ENCODE measurements at places on chromosomes 1 and 21. TPM values are rescaled to one million over a fixed set of nuclear protein-coding genes. Genes with fewer than 3 reads are reported as not detected.

Gene ZNF326
- 14.3 TPM for polyA plus RNA-seq

Gene PLEKHA6
- 3.3 TPM for polyA plus RNA-seq

Gene PRRX1
- polyA plus RNA-seq = 25.6 TPM

Gene FCRL4
- not detected for polyA plus RNA-seq

DNA sequence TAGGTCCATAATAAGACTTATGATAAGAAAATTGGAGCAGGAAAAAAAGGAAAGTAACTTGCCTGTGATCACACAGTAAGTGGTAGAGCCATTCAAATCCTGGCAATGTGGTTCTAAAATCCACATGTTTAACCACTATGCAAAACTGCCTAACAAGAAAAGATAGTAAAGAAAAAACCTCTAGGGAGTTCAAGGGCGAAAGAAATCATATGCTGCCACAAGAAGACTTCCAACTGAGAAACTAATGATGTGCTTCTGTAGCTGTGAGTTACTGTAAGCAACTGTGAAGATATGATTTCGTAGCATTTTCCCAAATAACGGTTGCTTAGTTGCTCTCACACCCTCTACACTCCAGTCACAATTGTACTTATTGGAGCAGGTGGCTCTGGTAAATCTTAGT is 20.9 kb upstream of the LYPLAL1 start:
- no peak for DNase-seq

GRCh38 chr21:30847627-30848500 is 18.3 kb upstream of the KRTAP7-1 start:
- DNase-seq = no peak

DNA sequence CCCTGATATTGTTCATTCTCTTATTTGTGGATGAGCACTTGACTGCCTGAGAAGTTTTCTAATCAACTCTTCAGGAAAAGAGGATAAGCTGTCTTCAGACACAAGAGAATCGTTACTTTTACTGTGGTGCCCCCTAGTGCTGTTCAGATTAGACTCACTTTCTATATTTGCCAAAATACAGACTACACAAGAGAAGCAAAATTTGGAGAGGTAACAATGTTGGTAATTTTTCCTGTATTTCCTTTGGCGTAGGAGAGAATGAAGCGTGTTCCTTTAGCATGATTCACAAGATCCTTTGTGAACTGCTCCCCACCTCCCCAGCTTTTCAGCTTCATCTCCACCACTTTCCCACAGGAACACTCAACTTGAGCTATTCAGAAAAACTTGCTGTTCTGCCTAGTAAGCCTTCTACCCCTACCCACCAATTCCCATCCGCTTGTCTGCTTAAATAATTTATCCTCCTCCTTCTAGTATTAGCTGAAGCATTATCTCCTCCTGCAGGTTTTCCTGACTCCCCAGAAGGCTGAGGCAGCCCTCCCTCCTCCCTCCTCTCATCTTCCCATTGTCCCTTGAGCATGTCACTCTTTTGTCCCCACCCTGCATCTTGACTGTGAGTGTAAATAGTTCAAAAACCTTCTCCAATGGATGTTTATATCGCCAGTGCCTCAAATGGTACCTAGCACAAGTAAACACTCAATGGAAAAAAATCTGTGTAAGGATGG is 4.5 kb downstream of the TNFSF4 start:
- no peak for DNase-seq

GRCh38 chr1:29901624-29902325 is 665.5 kb downstream of the PTPRU start:
- no peak for DNase-seq

GRCh38 chr1:221837896-221838295 is 96.0 kb upstream of the DUSP10 start:
- DNase-seq = no peak

GRCh38 chr21:38714039-38714817 is 91.5 kb upstream of the ETS2 start:
- no peak for DNase-seq

DNA sequence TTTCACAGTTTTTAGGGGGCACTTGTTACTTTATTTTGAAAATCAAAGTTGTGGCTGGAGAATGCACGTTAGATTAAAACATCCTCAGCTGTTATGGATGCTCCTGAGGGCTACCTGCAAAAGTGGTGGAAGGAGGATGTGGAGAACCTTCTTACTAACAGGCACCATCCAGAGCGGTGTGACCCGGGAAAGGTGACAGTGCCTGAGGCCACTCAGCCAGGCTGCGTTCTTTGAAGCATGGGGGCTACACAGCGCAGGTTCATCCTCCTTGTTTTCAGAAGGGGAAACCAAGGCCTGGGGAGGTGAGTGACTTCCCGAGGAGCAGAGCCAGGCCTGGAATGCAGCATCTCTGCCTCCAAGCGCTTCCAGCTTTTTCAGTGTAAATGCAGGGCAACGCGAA is 24.0 kb downstream of the DMRTB1 start:
- DNase-seq = no peak

- no peak for DNase-seq
Observed at GRCh38 chr1:14639291-14640050, 41.0 kb downstream of the KAZN start.

DNA sequence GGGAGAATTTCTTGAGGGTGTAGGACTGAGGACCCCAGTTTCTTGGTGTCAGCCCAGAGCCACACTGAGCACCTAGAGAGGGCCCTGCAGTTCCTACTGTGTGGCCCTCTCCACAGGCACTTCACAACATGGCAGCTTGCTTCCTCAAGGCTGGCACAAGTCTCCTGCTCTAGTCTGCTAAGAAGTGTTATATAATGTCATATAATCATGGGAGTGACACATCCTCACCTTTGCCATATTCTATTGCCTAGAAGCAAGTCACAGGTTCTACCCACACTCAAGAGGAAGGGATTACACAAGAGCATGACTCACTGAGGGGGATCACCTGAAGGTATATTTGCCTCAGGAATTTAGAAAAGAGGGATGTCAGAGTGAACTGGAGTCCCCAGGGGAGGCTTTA is 5.5 kb upstream of the SNX27 start:
- DNase-seq = no peak

DNA sequence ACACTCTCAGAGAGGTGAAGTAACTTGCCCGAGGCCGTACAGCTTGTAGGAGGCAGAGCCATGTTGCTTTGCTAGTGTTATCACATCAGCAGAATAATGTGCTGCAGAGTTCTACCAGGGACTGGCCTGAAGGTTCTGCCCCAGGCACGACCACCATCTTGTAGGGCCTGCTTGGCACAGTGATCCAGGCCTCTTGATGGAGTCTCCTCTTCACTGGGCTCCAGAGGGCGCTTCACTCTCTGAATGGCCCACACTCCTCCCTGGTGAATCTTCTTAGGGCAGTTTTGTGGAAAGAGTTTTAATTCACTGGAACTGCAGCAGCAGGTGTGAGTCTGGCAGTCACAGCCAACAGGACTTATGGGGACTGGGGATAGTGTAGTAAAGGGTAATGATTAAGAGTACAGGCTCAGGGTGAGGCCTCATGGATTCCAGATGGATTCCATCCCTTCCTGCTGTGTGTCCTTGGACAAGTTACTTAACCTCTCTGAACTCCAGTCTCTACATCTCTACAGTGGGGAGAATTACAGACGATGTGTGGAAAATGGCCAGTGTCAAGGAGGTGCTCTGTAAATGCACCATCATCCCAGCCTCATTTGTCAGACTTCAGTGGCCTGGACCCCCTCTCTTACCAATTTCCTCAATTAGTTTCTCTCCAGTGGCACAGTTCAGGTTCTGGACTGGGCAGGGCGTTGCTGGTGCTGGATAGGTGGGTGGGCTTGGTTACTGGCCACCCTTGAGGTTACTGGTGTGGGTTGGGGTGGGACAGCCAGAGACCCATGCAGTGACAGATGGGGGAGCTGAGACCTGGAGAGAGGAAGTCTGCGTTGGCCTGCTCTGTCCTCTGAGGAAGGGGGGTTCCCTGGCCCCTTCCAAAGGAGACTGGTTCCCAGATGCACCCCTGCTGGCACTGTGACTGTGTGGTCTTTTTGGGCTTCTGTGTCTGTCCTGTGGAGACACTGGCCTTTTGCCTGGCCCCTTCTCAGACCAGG is 45.9 kb upstream of the CSF3R start:
- DNase-seq = no peak

DNA sequence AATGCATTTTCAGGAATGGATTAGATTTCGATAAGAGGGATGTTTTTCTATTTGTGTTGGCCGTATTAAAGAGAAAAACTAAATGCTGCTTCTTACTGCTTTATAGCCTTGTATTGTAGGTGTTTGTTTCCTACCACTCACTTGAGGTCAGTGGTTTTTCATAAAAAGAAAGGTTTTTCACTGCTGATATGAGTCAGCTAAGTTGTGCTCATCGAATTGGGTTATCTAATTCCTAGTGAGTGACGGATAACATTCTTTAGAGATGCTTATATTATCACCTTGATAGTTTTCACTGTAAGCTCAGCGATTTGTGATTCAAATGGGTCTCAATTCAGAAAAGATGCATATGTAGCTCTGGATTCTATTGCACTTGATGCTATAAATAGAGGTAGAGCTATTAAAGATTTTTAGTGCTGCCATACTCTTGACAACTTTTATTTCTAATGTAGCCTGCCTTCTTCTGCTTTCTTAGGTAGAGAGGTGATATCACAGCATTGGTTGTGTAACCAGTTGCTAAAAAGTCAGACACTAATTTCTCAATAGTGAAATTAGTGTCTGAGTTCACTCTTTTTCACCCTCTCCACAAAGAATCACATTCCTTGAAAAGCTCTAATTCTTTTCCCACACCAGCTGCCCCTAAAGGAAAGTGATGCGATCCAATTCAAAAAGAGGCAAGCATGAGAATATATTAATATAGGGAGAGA is 180.0 kb downstream of the RASAL2 start:
- no peak for DNase-seq

- DNase-seq = peak; percentile 43
Observed at GRCh38 chr1:156625436-156626078, 6.3 kb downstream of the HAPLN2 start.

DNA sequence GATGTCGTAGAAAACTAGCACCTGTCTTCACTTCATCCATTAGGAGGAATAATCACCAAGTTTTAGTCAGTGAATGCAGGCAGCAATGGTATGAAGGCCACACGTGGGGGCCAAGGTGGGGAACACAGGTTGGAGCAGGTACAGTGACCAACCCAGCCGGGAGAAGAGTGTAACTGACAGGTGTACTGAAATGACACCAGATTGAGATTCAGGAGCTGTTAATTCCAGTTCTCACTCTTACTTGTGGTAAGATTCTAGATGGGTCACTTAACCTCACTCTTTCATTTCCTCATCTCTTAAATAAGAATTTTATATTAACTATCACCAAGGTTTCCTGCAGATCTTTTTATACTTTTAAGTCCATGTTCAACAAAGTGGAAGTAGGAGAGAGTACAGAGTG is 206.2 kb upstream of the PTBP2 start:
- no peak for DNase-seq

DNA sequence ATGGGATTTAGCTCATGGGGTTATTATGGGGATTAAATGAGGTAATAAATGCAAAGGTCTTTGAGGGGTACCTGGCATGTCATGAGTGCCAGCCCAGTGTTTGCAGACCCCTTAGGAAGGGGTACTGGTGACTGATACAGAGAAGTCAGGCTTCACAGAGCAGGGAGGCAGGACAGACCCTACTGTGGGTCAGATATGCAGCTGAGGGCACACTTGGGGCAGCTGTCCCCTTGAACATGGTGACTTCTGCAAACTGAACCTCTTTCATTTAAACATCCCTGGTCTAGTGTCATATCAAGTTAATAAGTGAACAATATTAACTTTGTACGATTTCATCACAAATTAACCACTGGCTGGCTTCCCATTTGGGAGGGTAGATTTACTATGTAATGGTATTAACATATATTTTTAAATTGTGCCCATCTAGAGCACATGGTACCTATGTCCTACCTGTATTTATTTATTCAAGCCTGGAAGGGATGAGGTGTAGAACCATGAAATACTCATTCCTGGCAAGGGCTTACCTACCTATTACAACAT is 25.9 kb downstream of the STPG1 start:
- DNase-seq = no peak

- DNase-seq = no peak
Observed at GRCh38 chr1:38512024-38512767, 347.4 kb downstream of the RRAGC start.

DNA sequence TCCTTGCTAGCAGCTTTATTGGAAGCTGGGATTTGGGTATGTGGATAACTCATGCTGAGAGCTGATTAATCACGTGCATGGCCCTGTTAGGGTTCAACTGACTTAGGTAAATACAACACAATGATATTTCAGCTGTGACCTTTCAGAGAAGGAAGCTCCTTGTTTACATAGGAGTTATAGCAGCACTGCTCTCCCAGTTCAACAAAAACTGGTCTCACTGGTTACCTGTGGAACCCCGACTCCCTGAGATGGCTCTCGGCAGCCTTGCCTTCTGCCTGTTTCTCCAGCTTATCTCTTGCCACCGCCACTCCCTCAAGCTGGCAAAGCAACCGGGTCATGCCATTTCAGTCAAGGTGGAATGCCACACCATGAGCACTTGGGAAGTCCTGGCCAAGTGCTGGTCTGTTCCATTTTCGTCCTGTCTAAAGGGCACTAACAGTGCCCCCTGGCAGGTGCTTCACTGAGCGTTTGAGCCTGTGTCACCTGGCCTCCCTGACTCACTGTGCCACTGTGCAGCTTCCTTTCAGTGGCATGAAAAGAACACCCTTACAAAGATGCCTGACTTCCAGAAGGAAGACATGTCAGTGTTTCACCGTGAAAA is 31.6 kb downstream of the DOP1B start:
- DNase-seq = peak; percentile 68

- no peak for DNase-seq
Observed at GRCh38 chr1:21437341-21437640, 2.6 kb upstream of the NBPF3 start.

DNA sequence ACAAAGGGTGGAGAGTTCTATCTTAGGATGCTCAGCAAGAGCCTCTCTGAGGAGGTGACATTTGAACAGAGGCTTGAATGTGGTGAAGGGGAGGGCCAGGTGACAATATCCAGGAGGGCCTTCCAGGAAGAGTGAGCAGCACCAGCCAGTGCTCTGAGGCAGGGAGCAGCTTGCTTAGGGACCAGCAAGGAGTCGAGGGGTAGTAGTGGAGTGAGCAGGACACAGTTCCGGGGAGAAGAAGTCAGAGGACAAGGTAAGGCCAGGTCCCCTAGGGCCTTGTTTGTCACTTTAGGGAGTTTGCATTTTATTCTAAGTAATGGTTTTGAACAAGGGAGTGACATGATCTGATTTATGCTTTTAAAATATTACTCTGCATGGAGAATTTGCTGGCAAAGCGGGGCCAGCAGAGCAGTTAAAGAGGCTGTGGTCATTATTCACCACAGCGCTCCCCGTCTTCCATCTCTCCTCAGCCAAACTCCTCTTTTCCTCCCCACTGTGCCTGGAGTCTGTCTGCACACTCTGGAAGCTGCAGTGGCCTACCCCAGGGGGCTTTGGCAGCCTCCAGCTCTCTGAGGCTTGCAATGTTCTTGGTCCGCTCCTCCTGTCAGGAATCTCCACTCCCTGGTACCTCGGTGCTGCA is 17.0 kb upstream of the CSF1 start:
- DNase-seq = no peak

GRCh38 chr21:46116776-46117585 is 19.1 kb downstream of the COL6A2 start:
- peak; percentile 12 for DNase-seq

- DNase-seq = no peak
Observed at GRCh38 chr1:206713910-206714312, 29.2 kb downstream of the MAPKAPK2 start.

GRCh38 chr1:94530373-94530878 is 11.1 kb downstream of the F3 start:
- DNase-seq = no peak

Measured in heart right ventricle (tissue), 16 donors.